ENCODE measurements at places on chromosomes 1 and 21. TPM values are rescaled to one million over a fixed set of nuclear protein-coding genes. Genes with fewer than 3 reads are reported as not detected.
A peak's percentile ranks its signal among the peaks of the same experiment; 100 is the strongest.

GJB5 gene
- not detected for total RNA-seq

KCNA10 gene
- total RNA-seq: not detected

ZNF692 gene
- total RNA-seq: 62.2 TPM

DNA sequence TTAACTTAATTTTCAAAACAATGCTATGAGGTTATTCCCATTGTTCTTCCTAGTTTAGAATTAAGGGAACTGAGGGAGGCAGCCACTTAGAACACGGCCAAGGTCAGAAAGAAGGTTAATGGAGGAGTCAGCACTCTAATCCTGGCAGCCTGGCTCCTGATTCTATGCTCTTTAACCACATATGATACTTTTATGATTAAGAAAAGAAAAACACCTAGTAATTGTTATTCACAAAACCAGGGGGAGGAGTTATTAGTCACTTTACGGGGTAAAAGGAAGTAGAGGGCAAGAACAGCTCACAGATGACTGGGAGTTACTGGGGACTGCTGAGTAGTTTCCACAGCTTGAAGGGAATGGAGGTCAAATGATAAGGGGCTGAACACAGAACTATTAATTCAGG lies 38.6 kb downstream of the GADD45A start:
- DNase-seq: peak; percentile 19

DNA sequence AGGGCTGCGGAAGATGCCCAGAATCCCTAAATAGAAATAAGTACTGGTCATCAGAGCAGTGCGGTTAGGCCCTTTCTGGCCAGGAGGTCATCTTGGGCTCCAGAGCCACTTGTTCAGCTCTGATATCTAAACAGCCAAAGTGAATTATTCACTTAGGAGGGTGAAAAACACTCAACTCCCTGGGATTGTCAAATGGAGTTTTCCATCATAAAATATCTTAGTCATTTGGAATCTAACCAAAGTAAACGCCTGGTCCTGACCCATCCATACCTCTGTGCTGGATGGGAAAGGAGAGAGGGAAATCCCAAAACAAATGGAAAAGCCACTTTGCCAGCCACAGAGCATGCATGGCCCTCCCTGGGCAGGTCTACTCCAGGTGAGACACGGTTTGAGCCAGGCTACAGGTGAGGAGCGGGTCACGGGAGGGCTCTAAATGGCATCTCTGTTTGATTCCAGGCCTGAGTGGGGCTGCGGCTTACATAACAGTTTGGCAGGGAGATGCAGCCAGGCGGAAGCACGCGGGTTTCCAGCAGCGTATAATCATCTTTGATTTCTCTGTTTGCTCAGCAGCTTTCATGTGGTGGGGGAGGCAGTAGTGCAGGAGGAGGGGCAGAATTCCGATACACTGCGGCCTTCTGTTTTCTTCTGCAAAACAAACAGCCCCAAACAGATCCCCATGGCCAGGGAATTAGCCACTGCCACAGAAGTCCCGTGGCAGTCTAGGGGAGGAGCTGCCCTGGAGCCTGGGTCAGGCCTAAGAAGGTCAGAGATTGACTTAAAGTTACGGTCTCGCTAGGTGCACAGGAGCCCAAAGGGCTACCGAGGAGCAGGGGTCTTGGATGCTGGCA lies 59.1 kb upstream of the ZNF648 start:
- DNase-seq: no peak

All from activated naive CD8-positive, alpha-beta T cell treated with anti-CD3 and anti-CD28 coated beads for 36 hours (primary cell).